ENCODE measurements at places on chromosomes 6 and 20.

- DNase-seq, result no peak
Measured at GRCh38 chr6:45116714-45117410, 211.3 kb upstream of the RUNX2 start.

- no peak for DNase-seq
Measured at GRCh38 chr20:13174402-13174801, 46.7 kb upstream of the ISM1 start.

- no peak for DNase-seq
Measured at GRCh38 chr6:33983109-33983716, 162.7 kb downstream of the GRM4 start.

GRCh38 chr20:47770935-47771334 lies 14.3 kb downstream of the SULF2 start:
- no peak for DNase-seq

All from stimulated activated CD4-positive, alpha-beta T cell treated with anti-CD3 and anti-CD28 coated beads, Interleukin-1b, Interleukin-23, amount 100 ng/mL, for 4 hours (primary cell).